ENCODE measurements at places on chromosomes 11 and 22. TPM values are rescaled to one million over a fixed set of nuclear protein-coding genes. Genes with fewer than 3 reads are reported as not detected.

Gene AIFM3
- 0.26 TPM for total RNA-seq

Gene PKP3
- total RNA-seq: 0.37 TPM

Gene ISX
- 0.21 TPM for total RNA-seq

Gene TPST2
- total RNA-seq: 32.2 TPM

Gene IGLL5
- not detected for total RNA-seq

Gene GLYAT
- 0.18 TPM for total RNA-seq

Data from GM12878 (cell line).